ENCODE measurements at places on chromosomes 7 and 10.

DNA sequence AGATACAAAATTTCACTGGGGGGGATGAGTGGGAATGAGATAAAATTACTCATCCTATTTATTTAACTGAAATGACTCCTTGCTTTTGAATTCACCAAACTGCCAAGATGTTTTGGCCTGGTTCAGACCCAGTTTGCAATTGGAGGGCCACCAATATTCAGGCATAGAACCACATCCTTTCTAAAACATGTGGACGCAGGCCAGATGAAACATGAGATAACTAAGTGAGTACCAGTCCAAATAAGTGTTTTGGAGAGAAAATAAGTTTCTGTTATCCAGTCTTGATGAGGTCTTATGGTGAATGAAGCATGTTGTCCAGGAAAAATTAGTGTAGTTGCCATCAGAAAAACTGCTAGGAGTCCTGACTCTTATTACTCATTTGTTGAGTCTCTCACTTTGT is 36.3 kb upstream of the PDK4 start:
- DNase-seq: no peak

- no peak for DNase-seq
Observed at GRCh38 chr10:28082316-28082715, 83.4 kb upstream of the ODAD2 start.

DNA sequence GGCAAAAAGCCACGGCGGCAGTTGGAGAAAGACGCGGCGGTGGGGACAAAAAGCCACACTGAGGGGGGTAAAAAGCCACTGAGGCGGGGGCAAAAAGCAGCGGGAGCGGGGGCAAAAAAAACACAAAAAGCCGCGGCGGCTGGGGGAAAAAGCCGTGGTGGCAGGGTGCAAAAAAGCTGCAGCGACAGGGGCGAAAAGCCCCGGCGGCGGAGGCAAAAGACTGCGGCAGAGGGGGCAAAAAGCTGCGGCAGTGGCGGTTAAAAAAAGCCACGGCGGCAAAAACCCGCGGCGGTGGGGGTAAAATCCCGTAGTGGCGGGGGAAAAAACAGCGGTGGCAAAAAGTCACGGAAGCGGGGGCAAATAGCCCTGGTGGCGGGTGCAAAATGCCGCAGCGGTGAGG is 527.3 kb downstream of the ZNF33B start:
- DNase-seq: no peak

- DNase-seq: no peak
Observed at GRCh38 chr10:73167458-73167782, 388 bp downstream of the ECD start.

- DNase-seq: no peak
Observed at GRCh38 chr7:4731803-4732202, 43.6 kb upstream of the AP5Z1 start.
